Right ventricle myocardium superior (tissue), 1 donor: ENCODE measurements at places on chromosomes 4 and X.

- DNase-seq, result no peak
Measured at GRCh38 chrX:45472968-45473367, 272.3 kb upstream of the DIPK2B start.

DNA sequence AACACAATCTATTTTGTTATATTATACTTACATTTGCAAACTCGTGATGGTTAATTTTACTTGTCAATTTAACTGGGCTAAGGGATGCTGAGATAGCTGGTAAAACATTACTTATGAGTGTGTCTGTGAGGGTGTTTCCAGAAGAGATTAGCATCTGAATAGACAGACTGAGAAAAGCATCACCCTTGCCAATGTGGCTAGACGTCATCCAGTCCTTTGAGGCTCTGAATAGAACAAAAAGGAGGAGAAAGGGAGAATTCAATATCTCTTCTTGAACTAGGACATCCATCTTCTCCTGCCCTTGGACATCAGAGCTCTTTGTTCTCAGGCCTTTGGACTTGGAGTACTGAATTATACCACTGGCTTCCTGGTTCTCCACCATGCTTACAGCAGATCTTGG, 154.6 kb downstream of the EPHA5 start:
- no peak for DNase-seq

DNA sequence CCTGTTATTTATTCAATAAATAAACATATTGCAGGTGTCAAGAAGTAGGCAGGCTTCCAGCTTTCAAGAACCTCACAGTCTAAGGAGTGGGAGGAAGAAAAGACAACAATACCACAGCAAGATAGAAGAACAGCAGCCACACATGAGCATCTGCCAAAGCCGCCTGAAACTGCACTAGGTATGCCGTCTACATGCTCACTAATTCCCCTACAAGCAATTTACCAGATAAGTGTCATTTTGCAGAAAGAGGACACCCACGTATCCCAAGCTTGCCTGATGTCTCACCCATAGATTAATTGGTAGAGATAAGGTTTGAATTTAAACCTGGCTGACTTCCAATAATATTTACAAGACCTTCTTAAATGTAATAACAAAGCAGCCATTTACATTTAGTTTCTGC, 439.4 kb upstream of the CPEB2 start:
- DNase-seq, result no peak

DNA sequence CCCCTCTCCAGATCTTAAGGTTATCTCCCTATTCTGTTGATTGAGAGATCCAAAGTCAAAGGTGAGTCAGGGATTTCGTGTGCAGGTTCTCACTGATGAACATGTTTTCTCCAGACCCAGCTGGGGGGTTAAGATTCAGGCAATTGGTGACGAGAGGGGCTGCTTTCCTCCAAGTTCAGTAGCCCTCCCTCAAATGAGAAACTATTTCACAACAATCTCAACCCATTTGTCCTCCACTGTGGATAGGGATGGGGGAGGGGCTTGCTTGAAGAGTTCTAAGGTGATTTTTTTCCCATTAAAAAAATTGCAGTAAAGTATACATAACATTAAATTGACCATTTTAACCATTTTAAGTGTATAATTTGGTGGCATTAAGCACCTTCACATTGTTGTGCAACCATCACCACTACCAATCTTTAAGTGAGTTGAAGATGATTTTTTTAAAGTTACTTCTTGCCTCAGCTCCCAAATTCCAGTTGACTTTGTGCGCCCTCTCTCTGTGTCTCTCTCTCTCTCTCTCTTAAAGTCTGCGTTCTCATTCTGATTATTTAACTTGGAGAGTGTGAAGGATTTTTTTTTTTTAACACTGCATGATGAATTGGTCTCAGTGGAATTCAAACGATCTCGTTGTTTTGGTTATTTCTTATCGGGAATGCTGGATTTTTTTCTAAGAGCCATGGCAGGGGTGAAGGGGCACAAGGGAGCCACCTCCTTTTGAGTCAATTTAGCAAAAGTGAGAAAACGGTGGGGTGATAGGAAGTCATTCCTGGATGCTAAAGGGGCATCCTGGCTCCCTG, 175.9 kb downstream of the SHROOM3 start:
- DNase-seq, result no peak

- DNase-seq, result no peak
Measured at GRCh38 chrX:18649498-18649951, 22.4 kb downstream of the RS1 start.

- DNase-seq, result peak; percentile 94
Measured at GRCh38 chr4:105474099-105474518, 247 bp upstream of the PPA2 start.

GRCh38 chr4:98546910-98547594, 111.4 kb downstream of the TSPAN5 start:
- DNase-seq, result peak; percentile 43

GRCh38 chr4:94354474-94354896, 11.8 kb upstream of the HPGDS start:
- no peak for DNase-seq

GRCh38 chrX:108165383-108166111, 74.0 kb downstream of the ATG4A start:
- no peak for DNase-seq

- DNase-seq, result no peak
Measured at GRCh38 chr4:54386042-54386669, 157.1 kb downstream of the PDGFRA start.

DNA sequence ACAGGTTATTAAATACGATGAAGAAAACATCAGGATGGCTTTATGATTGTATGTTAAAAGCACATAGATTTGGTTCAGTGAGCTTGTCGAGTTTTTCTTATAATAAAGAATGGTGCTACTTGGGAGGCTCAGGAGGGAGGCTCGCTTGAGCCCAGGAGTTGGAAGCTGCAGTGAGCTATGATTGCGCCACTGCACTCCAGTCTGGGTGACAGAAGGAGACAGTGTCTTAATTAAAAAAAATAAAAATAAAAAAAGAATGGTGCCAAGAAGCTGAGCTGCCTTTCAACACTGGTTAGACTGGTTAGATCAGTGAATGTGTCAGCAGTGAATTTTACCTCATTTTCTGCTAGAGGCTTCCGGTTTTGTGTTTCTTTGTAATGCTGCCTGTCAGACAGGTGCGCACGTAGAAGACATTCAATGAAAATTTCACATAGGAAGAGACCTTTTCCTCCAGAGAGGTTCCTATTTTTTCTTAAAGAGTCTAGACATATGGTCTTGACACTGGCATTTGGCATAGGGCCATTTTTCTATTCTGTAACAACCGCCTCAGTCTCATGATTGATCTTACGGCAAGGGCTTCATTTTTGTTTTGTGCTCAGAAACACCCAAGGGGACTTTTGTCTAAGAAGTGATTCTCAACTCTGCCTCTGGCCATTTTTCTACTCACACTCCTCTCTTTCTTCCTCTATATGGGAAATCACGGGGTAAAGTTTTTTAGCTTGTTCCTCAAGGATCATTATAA, 15.0 kb upstream of the ARSF start:
- no peak for DNase-seq

- no peak for DNase-seq
Measured at GRCh38 chr4:139822391-139822790, 156.8 kb downstream of the MGST2 start.

DNA sequence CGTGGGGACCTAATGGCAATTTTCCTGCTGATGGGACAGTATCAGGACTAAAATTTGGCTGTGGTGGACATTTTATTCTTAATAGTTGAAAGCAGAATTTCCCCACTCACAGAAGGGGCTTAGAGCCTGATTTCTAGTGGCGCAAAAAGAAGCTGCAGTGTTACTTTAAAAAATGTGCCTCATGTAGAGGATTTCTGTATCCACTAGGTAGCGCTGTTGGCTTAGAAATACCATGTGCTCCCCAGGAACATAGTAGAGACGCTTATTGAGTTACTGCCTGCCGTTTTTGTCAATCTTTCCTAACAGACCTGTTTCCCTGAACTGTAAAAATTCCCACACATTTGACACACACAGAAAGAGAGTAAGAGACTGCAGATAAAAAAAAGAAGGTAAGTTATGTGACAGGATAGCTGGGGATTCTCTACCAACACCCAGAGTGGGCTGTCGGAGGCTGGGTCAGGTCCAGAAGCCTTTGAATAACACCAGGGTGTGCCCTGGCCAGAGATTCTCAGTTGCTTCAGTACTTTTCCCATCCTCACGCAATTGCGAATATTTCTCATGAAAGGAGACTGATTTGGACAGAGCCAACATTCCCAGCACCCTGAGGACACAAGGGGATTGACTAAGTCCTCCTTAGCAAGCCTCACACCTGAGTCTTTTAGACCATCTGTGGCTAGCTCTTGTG, 88.4 kb downstream of the ZXDA start:
- DNase-seq, result no peak

GRCh38 chrX:14529290-14529989, at the start of gene GLRA2:
GLRA2 (plus strand) TSS chrX:14529536; CDS start chrX:14530058, 522 bp downstream.
- DNase-seq, result no peak

DNA sequence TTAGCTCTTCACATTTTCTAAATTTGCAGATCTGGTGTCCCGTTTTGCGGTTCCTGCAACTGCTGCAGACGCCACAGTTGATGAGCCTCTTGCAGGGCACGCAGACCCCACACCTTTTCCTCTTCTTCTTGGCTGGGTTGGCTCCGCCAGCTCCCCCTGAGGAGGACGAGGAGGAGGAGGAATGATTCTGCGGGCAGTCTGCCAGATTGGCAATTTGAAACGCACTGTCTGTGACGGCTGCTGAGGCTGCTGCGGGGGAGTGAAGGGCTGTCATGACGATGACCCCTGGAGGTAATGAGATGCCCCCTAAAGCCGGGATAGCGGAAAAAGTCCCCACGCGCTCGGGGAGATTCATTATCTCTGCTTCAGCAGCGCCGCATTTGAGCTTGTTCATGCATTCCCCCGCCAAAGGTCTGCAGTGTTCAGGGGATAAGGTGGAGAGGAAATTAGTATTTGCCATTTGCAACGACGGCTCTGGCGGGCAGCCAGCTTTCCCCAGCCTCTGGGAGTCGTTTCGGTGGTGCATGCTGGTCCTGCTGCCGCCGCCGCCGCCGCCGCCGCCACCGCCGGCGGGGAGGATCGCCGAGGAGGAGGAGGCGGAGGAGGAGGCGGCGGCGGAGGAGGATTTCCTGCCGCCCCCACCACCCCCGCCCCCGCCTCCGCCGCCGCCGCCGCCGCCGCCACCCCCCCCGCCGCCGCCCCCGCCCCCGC, 3.8 kb downstream of the CXXC4 start:
- DNase-seq, result peak; percentile 85
